ENCODE measurements at places on chromosomes 6 and 20.

GRCh38 chr6:138403324-138403800 lies 661 bp upstream of the HEBP2 start:
- DNase-seq = no peak

GRCh38 chr6:111724039-111724438 lies 118.4 kb upstream of the TRAF3IP2 start:
- DNase-seq = no peak

DNA sequence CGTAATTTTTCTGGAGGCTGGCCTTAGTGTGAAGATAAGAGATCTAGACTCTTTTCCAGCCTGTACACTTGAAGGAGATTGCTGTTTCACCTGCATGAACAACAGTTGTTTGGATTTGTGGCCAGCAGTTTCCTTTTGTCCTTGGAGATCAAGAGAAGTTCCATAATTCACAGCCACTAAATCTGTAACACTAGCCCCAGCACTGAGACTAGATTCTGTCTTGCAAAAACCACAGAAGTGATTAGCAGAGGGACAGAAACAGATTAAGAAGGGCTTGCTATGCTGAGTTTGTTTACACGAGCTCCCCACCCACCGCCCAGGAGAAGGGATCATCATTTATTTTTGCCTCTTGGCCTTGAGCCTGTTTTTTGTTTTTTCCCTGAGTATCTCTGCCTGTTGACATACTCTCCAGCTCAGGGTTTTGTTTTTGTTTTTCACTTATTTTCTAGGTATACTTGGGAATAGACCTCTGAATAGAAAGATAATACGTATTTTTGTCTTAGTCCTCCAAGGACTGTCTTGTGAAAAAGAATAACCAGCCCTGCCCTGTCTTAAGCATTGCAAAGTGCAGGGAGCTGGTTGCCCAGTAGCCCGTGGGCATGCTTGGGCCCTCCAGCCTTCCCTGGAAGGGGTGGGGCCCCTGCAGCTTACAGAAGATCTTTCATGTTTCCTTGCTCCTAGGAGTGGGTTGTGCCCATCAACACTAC lies 93.1 kb upstream of the SOX4 start:
- DNase-seq = no peak

- no peak for DNase-seq
These were observed 179.6 kb downstream of the UST start for GRCh38 chr6:148926478-148926877.

DNA sequence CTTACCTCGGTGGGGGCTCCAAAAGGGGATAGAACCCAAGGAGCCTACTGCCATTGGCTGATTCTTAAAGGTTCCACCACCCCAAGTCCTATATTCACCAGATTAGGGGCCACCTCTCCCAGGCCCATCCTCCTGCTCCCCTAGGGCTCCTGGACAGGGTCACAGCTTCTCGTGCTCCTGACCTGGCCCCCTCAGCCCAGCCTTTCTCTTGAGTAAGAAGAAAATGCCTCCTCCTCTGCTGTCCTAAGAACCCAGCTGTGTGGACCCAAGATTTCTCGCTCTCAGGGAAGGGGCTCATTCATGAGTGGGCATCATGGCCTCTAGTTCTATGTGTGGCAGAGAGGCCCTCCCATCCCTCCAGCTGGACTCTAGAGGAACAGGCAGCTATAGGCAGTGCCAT lies 16.6 kb downstream of the HLA-DPB1 start:
- DNase-seq = no peak

- DNase-seq = no peak
These were observed 96.4 kb downstream of the TULP4 start for GRCh38 chr6:158408552-158409130.

DNA sequence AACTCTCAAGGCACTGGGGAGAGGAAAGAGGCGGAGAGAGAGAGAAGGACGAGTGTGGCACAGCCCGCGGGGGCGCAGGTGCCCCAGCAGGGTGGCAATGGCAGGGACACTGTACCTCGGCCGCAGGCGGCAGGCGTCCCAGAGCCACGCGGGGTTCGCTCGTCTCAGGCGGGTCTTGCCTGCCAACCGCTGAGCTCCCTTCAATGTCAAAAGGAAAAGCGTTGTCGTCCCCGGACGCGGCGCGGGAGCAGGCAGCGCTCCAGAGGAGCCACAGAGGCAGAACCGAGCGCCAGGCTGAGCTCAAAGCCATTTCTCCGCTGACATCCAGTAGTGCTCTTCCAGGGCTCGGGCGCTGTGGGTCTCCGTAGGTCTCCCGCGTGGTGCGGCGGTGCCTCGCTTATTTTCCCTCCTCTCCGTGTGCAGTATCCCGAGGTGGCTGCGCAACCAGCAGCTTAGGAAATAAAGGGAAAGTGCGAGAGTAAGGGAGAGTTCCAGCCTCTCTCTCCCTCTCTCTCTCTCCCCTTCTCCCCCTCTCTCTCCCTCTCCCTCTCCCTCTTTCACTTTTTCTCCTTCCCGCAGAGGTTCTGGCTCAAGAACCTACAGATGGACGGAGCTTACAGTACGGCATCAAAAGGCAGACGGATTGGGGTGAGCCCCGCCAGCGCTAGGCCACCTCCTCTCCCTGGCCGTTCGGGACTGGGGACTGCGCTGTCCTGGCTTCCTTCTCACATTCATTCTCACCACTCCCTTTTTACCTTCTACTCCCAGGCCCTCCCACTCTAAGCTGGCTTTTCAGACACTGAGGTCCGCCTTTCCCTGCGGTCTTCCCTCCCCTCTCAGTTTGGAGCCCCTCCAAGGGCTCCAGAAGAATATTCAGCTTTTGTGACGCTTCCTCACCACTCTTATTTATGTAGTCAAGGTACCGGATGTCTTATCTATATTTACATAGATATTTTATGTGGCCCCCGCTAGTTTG lies at the start of gene LAMA4:
TSS of gene LAMA4 (minus strand) at position 727 of the 976 bp plus-strand sequence. CDS start at position 310, 417 bp downstream.
- DNase-seq = no peak

- DNase-seq = no peak
These were observed 6.4 kb downstream of the SMLR1 start for GRCh38 chr6:130833569-130833968.

All from Jurkat, Clone E6-1 (cell line).